GOT3 (cell line): ENCODE measurements at places on chromosomes 1 and 21.

DNA sequence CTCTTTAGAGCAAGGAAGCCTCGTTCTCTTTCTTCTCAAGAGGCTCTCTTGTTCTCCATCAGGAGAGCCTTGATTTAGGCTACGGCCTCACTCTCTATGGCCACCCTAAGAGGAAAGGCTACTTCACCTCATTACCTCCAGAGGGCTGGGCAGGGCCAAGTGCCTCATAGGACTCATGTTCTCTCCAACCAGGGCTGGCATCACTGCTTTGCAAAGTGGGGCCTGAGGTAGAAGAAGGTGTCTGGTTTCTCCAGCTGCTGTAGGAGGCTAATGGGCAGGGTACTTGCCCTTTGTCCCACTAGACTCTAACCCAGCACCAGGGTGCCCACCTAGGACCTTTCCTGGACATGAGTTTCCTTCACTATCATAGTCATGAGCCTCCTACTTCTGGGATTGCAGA lies 2.1 kb upstream of the ATXN7L2 start:
- DNase-seq = no peak

DNA sequence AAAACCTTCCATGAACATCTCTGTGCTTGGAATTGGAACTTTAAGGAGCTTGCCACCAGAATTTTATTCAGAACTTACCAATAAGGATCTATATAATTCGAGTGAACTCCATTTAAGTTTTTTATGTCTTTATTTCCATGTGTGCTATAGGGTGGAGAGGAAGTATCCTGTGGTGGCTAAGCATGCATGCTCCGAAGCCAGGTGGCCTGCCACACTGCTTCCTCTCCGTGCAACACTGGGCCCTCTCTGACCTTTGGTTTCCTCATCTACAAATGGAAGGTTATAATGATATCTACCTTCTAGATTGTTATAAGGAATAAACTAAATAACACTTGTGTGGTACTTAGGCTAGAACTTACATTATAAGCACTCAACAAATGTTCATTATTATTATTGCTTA lies 382.1 kb downstream of the PTPRC start:
- DNase-seq = no peak

DNA sequence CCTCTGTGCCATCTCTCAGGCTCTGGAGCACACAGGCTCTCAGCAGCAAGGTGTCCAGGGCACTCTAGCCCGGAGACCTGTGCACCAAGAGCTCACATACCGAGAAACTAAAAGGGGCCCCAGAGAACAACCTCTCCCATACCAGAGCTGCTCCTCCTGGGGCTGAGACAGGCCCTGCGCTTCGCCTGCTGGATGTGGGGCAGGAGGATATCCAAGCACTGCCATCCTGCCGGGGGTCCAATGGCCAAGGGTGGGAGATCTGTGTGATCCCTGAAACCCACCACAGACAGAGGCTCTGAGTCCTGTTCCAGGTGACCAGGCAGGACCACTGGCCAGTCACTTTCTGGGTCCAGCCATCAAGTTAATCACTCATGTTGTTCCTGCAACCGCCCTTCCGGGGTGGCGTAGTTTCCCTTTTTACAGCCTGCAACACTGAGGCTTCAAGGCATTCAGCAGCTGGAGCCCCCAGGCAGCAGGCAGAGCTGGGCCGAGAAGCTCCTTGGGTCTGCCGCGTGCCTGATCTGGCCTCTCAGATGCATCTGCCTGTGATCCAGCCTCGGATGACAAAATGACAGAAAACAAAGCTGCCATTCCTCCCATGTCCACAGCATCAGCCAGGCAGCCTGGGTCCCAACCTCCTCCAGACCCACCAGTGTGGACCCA lies 36.7 kb upstream of the ACTRT2 start:
- no peak for DNase-seq

DNA sequence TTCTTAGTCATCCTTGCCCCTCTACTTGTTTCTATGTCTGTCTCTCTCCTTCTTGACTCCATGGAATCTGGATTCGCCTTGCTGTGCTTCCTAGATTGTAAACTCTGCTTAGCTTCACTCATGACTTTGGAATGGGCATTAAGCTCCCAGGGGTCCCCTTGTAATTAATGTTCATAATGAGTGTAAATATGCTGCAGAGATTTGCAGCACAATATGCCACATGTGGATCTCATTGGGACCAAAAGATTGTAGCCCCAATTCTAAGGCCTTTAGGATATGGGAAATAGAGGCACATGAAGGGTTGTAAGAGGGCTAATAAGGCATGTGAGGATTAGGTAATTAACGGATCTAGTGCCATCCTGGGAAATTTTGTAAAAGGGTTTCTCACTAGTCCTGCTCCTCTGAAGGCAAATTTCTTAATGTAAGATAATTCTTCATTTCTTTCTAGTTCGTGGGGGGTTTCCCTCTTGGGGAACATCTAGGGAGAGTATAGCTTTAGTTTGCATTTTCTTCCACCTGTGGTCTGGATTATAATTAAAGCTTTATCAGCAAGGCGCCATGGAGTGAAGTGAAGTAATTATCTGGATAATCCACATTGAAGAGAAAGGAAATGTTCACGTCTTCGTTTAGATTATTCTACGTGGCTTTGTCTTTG lies 659.2 kb upstream of the PLXNA2 start:
- DNase-seq = no peak

GRCh38 chr1:119713749-119714456 lies 2.2 kb downstream of the PHGDH start:
- DNase-seq = no peak

DNA sequence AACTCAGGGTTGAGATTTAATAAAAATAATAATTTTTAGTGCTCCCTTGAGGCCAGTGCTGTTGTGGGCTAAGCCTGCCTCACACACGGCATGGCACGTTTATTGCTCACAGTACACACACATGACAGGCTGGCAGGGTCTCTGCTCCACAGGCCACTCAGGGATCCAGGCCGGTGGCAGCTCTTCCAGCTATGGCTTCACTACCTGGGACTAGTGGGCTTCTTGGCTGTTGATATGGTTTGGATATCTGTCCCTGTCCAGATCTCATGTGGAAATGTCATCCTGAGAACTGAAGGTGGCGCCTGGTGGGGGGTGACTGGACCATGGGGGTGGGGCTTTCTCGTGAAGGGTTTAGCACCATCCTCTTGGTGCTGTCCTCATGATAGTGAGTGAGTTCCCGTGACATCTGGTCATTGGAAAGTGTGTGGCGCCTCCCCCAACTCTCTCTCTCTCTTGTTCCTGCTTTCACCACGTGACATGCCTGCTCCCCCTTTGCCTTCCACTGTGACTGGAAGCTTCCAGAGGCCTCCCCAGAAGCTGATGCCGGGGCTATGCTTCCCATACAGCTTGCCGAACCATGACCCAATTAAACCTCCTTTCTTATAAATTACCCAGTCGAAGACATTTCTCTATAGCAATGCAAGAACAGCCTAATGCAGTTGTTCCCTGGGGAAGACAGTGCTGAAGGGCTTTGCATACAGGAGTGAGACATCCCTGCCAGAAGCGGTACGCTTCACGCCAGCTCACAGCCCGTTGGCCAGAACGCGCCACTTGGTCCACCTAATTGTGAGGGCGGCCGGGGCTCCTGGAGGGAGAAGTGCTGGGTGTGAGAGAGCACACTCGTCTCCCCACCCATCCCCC lies 226.9 kb upstream of the C1orf174 start:
- no peak for DNase-seq

DNA sequence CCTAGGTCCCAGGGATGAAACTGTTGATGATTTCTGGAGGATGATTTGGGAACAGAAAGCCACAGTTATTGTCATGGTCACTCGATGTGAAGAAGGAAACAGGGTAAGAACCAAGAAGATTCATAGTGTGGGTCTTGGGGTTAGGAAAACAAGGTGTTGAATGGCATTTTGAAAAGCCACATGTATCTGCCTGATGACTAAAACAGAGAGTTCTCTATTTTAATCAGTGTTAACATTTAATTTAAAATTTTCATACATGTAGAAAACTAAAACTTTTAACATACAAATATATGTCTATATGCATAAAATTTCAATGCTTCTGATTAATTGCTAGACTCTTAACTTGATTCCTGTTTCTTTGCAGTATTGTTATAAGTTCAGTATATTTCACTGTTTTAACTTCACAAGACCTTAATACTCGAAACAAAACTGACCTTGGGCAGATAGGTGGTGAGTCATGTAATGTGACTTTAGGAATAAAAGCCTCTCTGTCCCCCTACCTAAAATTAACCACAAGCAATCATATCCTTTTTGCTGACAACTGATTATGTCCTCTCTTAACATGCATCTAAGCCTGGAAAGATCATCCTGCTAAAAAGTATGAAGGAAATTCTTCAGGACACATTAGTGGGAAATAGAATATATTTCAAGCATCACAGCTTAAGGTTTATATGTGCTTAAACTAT lies 95.6 kb downstream of the PTPRC start:
- no peak for DNase-seq
